ENCODE measurements at places on chromosomes 13 and 19.

DNA sequence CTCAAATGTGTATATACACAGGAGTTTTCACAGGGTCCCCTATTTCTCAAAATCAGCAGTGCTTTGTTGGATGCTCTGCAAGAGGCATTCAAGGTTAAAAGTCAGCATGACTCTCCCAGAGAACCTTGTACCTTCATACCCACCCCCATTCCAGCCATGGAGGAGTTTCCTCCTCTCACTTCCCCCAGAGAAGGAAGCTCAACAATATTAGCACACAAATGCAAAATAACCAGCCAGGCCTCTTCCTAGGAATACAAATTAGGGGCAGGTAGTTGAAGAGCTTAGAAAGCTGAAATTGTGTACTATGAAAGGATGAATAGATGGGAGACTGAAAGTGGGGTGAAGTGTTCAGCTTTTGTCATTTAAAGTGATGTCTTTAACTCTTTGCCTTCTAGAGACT, 43.8 kb downstream of the SPRY2 start:
- no peak for DNase-seq

GRCh38 chr13:99297331-99297730, 9.9 kb downstream of the GPR183 start:
- no peak for DNase-seq

- no peak for DNase-seq
Observed at GRCh38 chr19:40387155-40387554, 2.8 kb downstream of the HIPK4 start.

- DNase-seq, result no peak
Observed at GRCh38 chr13:74423434-74423833, 289.2 kb upstream of the KLF12 start.

DNA sequence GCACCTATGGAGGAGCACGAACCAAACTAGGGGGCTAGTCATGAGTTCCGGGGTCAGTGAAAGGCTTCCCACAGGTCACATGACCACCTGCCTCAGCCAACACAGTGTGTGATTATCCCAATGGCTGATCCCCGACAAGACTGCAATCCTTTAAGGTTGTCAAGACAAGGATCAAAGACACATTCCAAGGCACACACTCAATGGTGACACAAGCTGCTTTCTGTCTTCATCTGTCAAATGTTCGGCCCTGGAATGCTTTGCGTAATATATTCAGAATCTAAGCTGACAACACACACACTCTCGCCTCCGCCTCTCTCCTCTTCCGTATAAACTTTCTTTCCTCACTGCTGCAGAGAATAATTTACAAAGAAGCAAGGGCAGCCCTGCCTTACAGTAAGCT, 11.7 kb downstream of the RANBP3 start:
- DNase-seq, result no peak

- no peak for DNase-seq
Observed at GRCh38 chr13:109481040-109481439, 305.3 kb downstream of the IRS2 start.

GRCh38 chr13:99572921-99573320, 71.6 kb downstream of the TM9SF2 start:
- DNase-seq, result no peak

- no peak for DNase-seq
Observed at GRCh38 chr19:4913996-4914735, 4.9 kb downstream of the UHRF1 start.

- no peak for DNase-seq
Observed at GRCh38 chr13:26673890-26674289, 86.7 kb downstream of the GPR12 start.

GRCh38 chr13:80931766-80932165, 590.8 kb upstream of the SPRY2 start:
- DNase-seq, result no peak

DNA sequence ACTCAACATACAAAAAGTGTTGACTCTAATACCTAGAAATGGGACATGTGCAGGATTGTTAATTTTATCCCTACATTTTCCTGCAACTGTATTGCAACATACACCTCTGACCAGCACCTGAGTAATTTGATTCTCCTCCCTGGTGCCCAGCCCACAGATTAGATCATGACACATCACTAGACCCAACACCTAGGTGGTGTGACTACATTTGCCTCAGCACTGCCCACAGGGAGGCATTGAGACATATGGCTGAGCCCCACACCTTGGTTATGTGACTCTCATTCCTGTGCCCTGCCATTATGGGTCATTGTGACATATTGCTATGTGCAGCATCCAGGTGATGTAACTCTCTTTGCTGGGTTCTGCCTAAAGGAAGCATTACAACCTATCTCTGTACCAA, 13.2 kb upstream of the ZNF254 start:
- no peak for DNase-seq

GRCh38 chr13:112161521-112162301, 94.8 kb downstream of the SOX1 start:
- no peak for DNase-seq

DNA sequence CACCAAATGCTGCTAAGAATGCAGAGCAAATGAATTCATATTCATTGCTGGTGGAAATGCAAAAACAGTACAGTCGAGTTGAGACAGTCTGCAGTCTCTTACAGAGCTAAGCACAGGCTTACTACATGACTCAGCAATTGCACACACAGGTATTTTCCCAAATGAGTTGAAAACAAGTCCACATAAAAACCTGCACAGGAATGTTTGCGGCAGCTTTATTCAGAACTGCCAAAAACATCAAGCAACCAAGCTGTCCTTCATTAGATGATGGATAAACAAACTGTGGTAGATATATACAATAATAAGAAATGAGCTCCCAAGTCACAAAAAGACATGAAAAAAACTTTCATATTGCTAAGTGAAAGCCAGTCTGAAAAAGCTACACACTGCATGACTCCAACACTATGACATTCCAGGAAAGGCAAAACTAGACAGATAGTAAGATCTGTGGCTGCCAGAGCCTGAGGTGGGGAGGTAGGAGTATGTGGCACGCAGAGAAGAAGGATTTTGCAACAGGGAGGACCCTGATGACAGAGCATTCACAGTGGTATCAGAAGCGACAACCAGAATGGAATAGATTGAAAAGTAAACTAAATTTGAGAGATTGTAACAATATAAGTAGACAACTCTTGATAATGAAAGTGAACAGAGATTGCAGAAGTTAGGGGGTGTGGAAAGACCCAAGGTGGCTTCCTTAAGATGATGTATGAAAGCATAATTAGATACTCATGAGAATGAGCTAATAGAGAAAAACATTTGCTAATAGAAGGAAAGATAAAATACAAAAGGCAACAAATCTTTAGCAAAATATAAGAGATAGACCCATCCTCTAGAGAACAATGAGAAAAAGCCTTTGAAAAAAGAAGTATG, 52.7 kb downstream of the TSC22D1 start:
- DNase-seq, result no peak

- no peak for DNase-seq
Observed at GRCh38 chr13:64471916-64472315, 2758.2 kb downstream of the PCDH9 start.

DNA sequence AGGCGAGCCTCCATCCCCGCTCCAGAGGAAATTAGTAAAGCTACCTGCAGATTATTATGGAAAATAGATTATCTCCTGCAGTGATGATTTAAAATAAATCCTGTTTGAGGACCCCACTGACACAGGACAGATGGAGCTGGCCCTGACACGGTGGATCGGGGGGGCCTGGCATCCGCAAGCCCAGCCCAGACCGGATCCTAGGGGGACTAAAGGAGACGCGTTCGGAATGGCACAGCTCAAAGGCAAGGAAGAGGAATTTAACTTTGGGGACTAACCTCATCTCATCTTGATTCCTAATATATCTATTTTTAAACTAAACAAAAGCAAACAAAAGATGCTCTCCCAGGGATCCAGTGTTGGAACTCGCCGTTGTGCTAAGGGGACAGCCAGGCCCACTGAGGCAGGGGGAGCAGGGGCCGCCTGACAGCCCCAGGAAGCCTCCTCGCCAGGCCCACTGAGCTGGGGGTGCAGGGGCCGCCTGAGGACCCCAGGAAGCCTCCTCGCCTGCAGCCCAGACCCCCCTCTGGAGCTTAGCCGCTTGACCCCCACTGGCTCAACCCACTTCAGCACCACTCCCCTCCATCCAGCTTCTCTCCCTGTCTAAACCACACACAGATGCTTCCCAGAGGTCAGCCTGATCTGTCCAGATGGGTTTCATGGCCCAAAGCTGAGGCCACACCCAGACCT, 78.6 kb downstream of the SPACA7 start:
- no peak for DNase-seq

DNA sequence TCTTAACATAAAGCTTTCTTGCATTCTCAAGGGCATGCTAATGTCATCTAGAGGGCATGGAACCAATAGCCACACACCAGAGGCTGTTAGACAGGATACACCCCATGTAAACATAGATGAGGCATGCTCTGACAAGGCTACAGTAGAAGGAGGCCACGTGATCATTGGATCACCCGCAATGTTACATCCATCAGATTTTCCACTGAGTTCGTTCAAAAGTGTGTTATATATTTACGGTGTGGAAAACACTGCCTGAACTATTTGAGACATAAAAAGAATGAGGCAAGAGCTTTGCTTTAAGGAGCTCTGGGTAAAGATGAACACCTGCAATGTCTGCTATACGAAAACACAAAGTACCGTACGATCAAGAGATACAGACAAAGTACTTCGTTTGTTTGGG, 817.5 kb upstream of the SLC10A2 start:
- DNase-seq, result no peak

GRCh38 chr19:38912600-38913514, 871 bp upstream of the CCER2 start:
- no peak for DNase-seq

GRCh38 chr19:18173572-18174288, at the start of gene IFI30:
IFI30 (plus strand) TSS chr19:18173813; CDS start chr19:18173842, 29 bp downstream.
- DNase-seq, result no peak

DNA sequence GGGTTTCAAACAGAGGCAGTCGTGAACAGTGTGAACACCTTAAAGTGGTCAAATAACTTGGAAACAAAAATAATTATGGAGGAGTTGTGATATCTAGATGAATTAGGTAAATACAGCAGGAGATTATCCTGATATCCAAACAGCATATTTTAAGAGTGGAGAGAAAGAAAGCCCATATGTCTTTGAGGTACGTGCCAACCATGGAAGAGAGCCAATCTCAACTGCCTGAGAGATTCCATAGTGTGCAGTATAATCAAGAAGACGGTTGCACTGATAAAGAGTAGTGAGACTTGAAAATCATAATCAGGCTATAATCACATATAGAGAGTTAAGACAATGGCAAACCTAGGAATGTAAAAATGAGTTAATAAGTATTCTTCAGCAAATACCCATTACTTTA, 472.8 kb upstream of the SLITRK5 start:
- DNase-seq, result no peak

DNA sequence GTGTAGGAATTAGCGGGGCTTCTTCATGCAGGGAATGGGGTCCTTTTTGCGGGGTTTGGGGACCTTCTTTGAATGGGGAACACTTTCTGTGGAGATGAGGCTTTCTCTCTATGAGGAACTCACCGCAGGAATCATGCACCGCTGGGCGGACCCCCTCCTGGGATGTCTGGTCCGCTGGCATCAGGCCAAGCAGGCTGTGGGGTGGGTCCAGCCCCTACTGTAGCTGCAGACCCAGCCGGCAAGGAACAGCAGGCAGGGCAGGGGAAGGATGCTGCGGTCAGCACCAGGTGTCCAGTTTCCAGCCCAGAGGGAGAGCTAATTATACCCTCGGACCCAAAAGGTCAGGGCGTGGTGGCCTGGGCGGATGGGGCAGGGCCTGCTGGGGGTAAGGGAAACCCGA, 1.8 kb downstream of the MYBPC2 start:
- DNase-seq, result no peak

DNA sequence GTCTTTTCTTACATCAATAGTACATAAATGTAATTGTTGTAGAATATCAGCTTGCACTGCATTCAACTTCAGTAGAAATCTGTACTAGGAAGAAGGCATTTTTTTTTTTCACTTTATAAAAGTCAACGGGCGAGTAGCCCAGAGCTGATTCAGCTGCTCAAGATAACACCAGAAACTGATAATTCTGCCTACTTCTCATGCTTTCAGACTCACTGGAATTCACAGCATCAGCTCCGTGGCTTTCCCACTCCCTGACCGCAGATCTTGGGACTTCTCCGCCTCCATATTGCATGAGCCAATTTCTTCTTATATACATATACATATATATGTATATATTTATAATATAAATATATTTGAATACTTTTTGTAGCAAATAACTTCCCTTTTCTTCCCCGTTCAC, 263.1 kb upstream of the RXFP2 start:
- no peak for DNase-seq

GRCh38 chr19:4161415-4162077, 8.1 kb downstream of the CREB3L3 start:
- DNase-seq, result no peak

DNA sequence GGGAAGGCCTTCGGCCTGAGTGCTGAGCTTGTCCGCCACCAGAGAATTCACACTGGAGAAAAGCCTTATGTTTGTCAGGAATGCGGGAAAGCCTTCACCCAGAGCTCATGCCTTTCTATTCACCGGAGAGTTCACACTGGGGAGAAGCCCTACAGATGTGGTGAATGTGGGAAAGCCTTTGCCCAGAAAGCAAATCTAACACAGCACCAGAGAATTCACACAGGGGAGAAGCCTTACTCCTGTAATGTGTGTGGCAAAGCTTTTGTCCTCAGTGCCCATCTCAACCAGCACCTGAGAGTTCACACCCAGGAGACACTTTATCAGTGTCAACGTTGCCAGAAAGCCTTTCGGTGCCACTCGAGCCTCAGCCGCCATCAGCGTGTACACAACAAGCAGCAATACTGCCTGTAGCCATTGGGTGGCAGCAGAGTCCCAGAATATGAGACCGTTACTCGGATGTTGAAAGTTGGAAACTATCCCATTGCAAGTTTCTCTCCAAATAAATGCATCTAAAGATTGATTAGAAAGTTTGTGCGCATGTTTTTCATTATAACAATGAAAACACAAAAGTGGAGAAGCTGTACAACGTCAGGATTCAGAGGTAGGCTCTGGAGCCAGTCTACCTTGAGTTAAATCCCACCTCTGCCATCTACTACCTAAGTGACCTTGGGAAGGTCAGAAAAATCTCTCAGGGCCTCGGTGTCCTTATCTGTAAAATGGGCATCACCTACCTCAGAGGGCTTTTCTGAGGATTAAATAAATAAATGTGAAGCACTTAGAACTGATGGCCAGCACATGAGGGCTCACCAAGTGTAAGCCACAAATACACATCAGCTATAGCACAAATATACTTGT, 21.1 kb downstream of the ZNF473 start:
- peak; percentile 55 for DNase-seq

DNA sequence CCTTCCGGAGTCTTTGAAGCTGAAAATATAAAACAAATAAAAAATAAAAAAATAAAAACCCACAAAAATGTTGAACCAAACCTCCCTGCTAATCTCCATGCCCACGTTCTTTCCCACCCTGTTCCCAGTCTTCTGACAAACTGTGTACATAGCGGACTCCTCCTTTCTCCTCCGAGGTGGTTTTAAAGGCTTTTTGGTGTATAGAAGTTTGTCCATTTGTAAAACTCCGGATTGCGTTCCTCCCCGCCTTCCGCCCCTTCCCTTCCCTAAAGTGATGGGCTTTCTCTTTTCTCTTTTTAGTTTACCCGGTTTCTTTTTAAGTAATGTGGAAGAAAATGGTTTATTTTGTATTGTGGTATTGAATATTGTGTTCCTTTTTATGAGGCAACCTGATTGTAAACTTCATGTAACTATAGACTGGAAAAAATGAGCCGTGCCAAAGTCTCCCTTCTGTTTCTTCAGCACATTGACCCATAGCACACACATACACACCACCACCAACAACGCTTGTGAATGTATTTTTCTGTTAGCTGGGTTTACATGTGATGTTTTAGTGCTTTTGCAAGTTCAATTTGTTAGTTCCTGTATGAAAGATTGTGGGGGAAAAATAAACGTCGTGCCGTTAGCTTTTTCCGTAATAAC, 4.4 kb downstream of the ZIC2 start:
- DNase-seq, result no peak
